ENCODE measurements at places on chromosomes 1 and 21.

DNA sequence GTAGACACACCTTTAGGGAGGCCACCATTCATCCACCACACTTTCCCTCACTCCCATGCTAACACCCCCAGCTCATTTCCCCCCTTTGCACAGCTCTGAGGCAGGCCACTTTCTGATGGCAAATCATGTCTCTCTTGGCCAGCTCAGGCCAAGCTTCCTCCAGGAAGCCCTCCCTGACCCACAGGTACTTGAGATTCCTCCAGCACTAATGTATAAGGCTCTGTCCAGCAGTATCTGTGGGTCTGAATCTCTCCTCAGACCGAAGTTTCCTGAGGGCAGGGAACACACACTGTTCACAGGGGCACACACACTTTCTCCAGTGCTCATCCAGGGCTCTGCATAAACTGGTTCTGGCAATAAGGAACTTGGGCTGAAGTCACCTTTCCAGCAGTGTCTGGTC lies 19.2 kb downstream of the LGR6 start:
- DNase-seq = no peak

GRCh38 chr21:41112740-41113692 lies 54.9 kb upstream of the BACE2 start:
- no peak for DNase-seq

DNA sequence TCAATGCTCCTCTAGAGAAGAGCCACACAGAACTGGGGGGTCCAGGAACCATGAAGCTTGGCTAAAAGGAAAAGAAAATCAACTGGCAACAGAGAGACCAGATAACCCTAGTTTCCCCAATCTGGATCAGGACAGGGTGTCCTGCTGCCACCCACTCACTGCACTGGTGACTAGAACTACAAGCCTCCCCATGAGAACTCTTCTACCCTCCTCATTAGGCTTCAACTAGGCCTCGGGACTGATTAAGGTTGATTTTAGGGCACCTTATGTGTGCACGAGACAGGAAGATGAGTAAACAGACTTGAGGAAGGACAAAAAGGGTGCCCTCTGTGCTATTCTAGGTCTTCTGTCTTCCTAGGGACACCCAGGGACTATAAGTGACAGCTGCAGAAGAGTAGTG lies 2.3 kb upstream of the SF3B4 start:
- DNase-seq = no peak

DNA sequence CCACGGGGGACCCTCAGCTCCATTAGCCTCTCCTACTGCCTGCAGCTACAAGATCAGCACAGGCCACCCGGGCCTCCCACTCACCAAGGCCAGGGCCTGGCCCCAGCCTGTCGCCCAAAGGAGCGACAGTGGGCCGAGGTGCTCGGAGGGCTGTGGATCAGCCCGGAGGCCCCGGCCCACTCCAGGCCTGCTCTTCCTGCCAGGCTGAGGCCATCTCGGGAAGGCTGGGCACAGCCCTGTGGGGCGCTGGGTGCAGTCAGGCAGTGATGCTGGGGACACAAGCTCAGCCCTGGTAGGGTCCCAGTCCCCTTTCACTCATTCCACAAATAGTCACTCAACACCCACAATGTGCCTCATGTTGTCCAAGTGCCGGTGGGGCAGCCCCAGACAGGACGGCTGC lies 58.8 kb downstream of the CASZ1 start:
- no peak for DNase-seq

GRCh38 chr1:95353194-95353593 lies 119.2 kb downstream of the RWDD3 start:
- no peak for DNase-seq

- no peak for DNase-seq
Measured at GRCh38 chr1:42128964-42129363, 24.2 kb upstream of the GUCA2B start.
